Nucleus accumbens (tissue), 56 donors: ENCODE measurements at places on chromosomes 7 and 10.

DNA sequence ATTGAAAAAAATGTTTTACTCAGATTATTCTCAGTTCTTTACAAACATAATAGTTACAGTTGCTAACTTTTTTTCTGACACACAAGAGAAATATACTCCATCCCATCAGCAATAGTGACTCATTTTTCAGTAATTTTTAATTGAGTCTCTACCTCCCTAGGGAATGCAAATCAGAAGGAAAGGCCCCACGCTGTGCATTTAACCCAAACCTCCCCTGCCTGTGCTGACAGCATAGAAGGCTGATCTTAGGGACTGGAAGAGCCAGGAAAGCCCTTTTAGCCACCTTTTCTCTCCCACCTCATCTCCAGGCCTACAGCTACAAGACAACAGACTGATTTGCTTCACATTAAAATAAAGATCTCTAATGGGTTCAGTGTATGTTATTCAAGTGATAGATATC is 24.7 kb upstream of the PIK3CG start:
- no peak for DNase-seq

DNA sequence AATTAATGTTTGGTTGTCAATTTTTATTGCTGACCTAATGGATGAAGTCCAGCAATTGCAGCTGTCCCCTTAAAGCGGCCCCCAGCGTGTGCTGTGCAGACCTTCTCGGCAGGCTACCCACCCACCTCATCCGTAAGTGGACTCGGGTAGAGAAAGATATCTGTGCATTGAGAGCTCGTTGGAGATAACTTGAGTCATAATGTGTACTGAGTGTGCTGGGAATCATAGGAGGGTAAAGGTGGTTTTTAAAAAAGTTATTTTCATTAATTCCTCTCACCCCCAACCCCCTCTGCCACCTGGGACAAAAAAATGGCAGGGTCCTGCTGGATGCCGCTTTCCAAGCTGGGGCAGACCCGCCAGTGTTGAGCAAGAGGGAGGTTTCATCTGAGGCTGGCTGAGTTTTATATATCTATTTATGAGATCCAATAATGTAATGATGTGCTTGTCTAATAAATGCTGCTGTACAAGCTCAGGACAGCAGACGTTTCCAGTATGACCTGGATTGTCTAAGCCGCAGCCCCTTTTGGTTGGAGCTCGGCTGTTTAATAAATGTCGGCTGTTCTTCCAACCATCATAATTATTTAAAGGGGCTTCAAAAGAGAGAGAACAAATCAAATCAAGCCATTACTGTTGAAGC is 119.1 kb downstream of the NKX6-2 start:
- no peak for DNase-seq

- no peak for DNase-seq
Observed at GRCh38 chr7:137755427-137755826, 91.3 kb downstream of the DGKI start.

DNA sequence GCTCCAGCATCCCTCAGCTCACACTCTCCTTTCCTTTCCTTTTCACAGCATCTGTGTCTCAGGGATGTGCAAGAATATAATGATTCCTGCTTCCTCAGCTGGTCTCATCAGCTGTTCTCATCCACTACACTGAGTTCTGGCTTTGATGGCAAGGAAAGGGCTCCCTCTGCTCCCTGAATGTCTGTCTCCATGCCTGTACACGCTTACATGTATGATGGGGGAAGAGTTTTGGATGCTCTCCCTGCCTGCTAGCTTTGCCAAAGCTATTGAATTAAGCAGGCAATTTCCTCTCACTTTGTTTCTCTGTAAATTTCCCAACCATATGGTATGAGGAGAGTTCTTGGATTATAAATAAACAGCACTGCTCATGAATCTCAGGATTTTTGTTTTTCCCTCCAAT is 254.5 kb downstream of the SORCS3 start:
- DNase-seq: no peak

DNA sequence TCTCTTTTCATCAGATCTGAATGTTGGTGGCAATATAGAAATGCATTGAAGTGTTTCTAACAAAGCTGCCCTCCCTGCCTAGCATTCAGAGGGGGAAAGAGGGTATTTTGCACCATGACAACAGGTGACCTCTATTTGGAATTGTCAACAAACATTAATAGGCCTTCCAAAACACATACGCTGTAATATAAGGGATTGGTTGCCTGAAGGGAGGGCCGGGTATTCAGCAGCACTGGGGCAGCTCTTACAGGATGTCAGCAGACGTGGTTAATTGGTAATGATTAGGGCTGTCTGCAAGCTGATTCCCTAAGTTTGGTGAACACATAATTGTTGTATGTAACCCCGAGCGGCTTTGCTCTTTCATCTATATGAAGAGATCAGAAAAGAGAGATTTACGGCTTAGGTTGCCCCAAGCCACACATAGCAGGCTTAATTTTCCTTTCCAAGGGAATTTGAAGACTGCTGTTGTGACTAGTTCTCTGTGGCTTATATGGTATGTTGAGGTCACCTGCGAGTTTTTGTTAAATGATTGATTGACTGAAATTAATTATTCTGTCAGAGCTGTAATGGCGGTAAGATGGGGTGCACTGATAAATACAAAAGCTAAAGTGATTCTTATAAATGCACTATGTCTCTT is 759.3 kb downstream of the LRMDA start:
- DNase-seq: no peak
